ENCODE measurements at places on chromosomes 1 and 21.
A peak's percentile ranks its signal among the peaks of the same experiment; 100 is the strongest.

GRCh38 chr1:53413175-53414001, 45.8 kb upstream of the DMRTB1 start:
- DNase-seq: peak; percentile 76

DNA sequence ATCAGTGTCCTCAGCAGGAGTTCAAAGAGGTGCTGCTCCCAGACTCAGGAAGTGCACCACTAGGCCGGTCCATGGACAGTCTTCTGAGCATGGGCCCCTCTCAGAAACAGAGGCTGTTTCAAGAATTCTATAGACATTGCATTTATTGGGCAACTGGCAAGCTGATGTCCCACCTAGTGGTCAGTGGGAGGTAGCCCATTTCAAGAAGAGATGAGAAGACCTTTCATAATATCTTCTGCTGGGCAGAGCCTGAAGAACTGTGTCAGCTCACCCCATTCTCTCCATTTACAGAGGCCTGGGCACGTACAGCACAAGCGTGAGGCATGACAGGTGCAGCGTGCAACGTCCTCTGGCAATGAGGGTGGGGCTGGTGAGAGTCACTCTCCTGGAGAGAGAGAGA, 216.0 kb downstream of the DYRK1A start:
- DNase-seq: no peak

GRCh38 chr1:92708368-92708950, 76.4 kb downstream of the EVI5 start:
- no peak for DNase-seq

DNA sequence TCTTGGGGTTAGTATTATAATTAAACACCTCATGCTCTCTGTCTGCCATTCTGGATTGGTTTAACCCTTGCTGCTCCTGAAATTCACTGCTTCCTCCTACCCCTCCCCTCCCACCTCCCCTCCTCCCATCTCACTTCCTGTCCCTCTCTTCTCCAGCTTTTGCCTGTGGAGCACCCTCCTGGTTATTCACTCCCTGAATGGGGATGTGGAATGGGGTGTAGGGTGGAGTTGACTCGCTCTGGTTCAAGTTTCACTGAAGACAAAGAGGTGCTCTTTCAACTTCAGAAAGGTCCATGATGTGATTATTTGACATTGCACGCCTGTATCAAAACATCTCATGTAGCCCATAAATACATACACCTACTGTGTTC, 160.5 kb downstream of the PLXNA2 start:
- no peak for DNase-seq

GRCh38 chr1:40039757-40040510, 595 bp upstream of the CAP1 start:
- DNase-seq: peak; percentile 94

DNA sequence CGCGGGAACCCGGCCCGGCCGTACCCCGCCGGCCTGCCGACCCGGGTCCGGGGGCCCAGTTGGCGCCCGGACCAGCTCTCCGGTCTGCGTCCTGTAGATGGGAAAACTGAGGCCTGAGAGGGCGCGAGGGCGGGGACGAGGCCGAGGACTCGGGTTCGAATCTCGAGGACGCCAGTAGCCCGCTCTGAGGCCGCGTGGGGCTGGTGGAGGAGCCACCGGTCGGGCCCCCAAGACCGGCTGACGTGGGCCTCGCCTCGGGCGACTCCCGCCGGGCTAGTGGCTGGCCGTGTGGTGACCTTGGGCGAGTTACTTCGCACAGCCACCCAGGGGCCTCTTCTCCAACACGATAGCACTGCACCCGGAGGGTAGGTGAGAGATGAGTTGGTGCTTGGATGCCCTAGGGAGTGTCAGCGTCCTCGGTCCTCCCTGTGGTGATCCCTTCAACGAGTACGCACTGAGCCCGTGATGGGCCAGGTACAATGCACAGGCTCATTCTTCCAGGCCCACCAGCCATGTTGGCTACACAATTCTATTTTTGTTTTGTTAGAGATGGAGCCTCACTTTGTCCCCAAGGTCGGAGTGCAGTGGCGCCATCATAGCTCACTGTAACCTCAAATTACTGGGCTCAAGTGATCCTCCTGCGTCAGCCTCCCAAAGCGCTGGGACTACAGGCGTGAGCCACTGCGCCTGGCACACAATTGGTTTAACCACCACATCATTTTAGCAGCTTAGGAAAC, 404 bp upstream of the SCMH1 start:
- DNase-seq: peak; percentile 39

DNA sequence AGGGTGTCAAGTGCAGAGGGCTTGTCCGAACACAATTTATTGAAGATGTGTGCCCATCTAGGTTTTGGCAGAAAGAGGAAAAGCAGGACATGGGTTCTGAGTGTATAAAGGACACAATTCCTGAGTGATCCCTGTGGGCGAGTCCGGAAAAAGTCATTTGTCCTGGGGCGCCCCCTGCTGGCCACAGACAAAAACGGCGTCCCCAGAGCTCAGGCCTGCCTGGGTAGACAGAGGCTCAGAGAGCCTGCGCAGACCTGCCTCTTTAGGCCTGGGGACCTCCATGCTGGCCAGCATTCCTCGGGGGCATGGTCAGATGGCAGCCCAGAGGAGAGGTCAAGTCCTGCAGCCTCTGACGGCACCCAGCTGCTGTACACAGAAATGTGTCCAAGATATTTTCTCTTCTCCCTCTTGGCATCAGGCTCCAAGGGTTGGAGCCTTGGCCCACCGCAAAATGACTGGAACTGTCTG, 65.5 kb upstream of the LRP8 start:
- peak; percentile 74 for DNase-seq

GRCh38 chr1:206143537-206144172, 26.5 kb upstream of the AVPR1B start:
- no peak for DNase-seq

- DNase-seq: no peak
These were observed 6.2 kb upstream of the CPLANE2 start for GRCh38 chr1:16243215-16243610.

GRCh38 chr1:95085376-95085775, 12.6 kb upstream of the ALG14 start:
- DNase-seq: no peak

GRCh38 chr1:114347431-114348209, 163.4 kb downstream of the TRIM33 start:
- DNase-seq: no peak

DNA sequence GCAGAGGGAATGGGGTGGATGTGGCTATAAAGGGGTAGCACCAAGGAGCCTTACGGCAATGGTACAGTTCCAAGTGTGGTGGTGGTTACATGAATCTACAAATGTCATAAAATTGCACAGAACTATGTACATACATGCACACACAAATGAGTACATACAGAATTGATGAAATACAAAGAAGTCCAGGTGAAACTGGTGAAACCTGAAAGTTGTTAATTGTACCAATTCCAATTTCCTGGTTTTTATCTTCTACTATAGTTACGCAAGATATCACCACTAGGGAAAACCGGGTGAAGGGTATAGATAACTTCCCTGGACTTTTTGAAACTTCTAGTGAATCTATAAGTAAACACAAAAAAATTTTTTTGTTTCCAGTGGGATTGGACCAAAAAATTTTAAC, 18.9 kb downstream of the HSF2BP start:
- DNase-seq: no peak

- no peak for DNase-seq
These were observed 54.4 kb upstream of the A3GALT2 start for GRCh38 chr1:33375316-33375715.

GRCh38 chr1:18419113-18419844, 61.5 kb upstream of the KLHDC7A start:
- no peak for DNase-seq

DNA sequence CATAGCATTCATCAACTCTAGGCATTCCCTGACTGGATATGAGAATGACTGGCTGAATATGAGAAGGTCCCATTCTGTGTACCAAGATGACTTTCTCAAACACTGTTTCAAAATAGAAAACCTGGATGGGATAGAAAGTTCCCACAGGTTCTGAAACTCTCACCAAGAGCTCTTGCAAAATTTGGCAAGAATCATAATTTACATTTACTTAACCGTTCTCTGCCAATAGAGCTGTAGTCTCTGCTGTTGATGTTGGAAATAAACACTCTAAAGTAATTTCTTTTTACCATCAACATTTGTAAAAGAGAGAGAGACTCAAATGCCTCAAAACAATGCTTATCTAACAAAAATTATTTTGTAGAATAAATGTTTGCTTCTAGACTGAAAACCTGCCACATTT, 221.1 kb downstream of the LMO4 start:
- DNase-seq: no peak

- DNase-seq: peak; percentile 85
These were observed at the start of gene IL20 for GRCh38 chr1:206864939-206865671. Gene IL20, plus strand, starts transcription at chr1:206865623. Its CDS starts 230 bp downstream, at chr1:206865853.

- no peak for DNase-seq
These were observed 24.1 kb downstream of the SLC9A1 start for GRCh38 chr1:27130798-27131197.

DNA sequence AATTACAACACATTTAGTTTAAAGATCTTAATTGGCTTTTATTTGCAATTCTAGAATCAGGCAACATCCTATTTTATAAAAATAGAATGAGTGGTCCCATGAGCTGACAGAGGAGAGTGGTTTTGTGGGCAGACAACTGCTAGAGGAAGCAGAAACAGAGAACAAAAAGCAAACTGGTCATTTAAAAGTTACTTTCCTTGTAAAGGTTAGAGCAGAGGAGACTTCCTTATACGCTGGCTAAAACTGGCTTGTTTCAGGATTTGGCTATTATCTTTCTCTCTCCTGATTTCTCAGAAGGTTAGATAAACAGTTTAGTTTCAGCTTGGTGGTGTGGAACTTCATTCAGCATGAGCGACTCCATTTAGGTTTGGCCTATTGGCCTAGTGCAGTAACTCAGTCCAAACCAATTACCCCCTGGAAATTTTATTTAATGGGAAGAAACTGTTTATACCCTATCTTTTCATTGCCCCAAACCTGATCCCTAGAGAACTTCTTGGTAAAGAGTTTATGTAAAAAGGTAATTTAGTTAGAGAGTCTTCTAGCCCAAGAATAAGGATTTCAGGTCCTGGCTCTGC, 32.2 kb upstream of the IL20 start:
- DNase-seq: peak; percentile 40

GRCh38 chr1:160040476-160040875, 8.7 kb upstream of the PIGM start:
- no peak for DNase-seq

- DNase-seq: no peak
These were observed 216.9 kb upstream of the ADGRL2 start for GRCh38 chr1:81583878-81584277.

DNA sequence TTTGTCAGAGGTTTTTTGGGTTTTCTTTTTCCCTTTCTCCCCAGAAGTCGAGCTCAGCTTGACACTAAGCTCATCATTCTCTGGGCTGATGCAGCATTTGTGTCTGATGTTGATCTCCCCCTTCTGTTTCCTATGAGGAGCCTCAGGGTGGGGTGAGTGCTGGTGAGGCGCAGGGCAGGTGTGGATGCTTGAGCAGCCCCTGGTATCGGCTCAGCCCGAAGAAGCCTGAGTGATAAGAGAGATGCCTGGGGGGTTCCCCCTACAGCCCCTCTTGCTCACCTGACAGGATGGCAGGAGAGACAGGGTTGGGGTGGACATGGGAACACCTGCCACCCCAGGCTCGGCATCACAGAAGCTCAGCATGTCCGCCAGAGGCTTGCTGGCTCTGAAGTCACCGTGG, 239.0 kb downstream of the RHOU start:
- DNase-seq: no peak

DNA sequence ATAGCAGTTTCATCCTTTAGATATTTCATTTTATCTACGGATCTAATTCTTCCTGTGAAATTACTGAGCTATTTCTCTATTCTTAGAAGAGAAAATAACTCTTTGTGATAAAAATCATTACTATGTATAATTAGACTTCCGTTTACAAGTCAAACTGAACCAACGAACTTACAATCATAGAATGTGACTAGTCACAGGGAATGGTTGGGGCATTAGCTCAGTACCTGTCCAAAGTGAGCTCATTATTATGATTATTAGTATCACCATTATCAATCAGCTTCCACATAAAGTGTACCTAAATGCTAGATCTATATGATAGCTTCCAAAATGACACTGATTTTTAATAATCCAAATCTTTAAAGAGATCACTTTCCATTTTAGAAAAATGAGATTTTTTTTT, 12.5 kb downstream of the AMY2B start:
- DNase-seq: no peak

DNA sequence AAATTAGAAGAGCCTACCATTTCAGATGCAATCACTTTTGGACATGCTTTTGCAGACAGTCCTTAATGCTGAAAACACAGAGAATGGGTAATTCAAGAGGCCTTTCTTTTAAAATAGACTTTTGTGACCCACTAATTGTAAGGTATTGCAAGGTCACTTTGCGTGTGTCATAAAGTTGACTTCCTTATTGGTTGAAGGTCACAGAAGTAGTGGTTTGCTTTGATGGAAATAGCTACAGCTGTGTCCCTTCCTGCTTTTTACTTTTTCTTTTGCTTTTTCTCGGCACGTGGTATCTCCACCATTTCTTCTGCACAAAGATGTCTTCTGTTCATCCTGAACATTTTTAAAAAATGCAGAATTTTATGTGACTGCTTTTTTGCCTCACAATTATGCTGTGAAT, 146.8 kb downstream of the DYRK1A start:
- no peak for DNase-seq

All from activated CD8-positive, alpha-beta T cell treated with anti-CD3 and anti-CD28 coated beads, Interleukin-2, amount 10 ng/mL, durations not matched to agents 7 days and 5 days (primary cell).